ENCODE measurements at places on chromosomes 6 and 20.

DNA sequence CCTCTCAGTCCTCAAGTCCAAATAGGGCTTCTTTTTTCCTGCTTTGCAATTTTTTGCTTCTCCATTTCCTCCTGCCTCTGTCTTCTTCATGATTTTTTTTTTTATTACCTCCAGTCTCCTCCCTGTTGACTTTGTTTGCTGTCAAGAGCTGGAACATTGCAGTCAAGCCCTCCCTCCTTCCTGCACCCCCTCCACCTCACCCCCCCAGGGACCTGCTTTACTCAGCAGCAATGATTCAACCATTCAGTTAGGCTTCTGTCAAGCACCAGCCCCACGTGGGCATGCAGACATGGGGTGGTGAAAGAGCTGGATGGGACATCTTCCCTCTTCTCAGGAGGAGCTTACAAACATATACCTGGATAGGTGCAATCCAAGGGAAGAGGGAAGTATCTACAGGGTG is 142.4 kb downstream of the LRFN2 start:
- no peak for DNase-seq

DNA sequence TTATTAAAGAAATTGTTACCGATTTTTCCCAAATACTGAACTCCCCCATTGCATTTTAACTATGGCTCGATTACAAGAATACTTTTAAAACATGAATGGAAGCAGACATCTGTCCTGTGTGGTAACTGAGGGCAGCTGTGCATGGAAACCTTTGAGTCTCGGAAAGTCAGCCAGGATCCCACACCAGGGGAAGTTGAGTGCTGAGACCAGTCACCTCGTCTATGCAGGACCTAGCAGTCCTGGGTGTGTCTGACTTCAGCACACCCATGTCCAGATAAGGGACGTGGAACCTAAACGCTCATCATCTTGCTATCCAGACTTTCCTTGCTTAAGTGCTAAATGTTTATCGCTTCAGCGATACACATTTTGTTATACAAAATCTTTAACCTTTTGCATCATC is 6.1 kb downstream of the RIN2 start:
- DNase-seq, result no peak

DNA sequence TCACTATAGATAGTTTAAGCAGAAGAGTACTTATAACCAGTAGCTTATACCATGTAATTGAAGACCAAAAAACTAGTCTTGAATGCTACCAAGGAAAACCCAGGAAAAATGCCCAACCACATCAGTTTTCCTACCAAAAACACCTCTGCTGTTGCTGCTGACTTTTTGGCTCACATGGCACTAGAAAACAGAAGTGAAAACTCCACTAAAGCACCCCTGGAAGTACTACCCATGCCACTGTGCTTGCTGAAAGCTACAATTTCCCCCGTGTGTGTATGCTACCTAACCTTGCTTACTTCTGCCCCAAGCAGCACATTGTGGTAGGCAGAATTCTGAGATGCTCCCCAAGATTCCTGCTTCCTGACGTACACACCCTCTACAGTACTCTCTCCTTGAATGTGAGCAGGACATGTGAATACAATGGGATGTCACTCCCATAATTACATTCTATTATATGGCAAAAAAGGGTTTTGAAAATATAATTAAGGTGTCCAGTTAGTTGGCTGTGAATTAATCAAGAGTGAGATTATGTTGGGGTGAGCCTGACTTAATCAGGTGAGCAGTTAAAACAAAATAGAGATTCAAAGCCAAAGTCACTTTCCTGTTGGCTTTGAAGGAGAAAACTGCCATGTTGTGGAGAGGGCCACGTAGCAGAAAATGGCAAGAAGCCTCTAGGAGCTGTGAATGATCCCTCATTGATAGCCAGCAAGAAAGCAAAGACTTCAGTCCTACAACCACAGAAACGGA is 209.8 kb upstream of the MARCKS start:
- DNase-seq, result peak; percentile 65

GRCh38 chr6:135600086-135600702 is 102.7 kb upstream of the AHI1 start:
- no peak for DNase-seq

DNA sequence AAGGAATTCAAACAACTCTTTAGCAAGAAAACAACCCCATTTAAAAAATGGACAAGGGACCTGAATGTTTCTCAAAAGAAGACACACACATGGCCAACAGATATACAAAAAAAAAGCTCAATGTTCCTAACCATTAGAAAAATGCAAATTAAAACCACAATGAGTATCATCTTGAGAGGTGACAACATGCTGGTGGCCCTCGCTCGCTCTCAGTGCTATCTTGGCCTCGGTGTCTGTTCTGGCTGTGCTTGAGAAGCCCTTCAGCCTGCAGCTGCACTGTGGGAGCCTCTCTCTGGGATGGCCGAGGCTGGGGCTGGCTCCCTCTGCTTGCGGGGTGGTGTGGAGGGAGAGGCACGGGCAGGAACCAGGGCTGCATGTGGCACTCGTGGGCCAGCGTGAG is 13.4 kb downstream of the SPINT4 start:
- no peak for DNase-seq

GRCh38 chr6:166052837-166053236 is 114.8 kb downstream of the TBXT start:
- no peak for DNase-seq

GRCh38 chr6:17907406-17908229 is 79.8 kb downstream of the KIF13A start:
- no peak for DNase-seq

GRCh38 chr20:40562031-40562430 is 127.0 kb downstream of the MAFB start:
- DNase-seq, result no peak

DNA sequence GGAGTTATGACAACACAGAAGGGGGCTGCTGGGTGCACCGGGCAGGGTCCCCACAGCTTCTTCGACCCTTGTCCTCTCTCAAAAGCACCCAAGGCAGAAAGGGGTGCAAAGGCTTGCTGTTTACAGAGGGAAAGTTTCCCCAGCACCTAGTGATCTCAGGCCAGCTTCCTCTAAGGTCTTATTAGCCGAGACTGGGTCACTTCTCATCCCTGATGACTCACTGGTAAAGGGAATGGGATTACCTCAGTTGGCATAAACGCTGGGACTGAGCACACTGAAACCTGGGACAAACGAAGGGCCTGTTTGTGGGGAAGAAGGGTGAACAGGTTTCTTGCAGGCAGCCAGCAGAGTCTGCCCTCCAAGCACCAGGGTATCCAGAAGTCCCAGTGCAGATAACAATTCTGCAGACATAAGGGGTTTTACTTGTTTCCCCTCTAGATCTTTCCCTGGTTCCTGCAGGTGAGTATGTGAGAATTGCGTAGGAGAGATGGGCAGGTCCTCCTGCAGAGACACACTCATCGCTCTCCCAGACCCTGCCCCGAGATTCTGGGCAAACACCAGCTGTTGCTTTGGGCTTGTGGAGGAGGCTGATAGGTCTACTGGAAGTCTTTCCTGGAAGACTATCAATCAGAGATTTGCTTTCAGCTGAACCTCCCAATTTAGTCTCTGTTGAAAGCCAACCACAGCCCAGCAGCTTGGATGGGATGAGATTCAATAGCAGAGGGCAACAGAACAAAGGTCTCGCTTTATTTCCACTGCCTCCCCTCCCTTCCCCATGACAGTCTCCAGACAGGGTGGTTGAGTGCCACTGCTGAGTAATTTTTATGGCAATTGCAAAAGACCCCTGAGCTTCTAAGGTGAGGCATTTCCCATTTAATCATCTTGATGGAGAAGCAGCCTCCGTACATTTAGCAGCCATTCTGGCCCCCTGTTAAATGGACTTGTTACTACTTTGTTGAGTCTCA is 25.7 kb downstream of the KCNG1 start:
- DNase-seq, result no peak

DNA sequence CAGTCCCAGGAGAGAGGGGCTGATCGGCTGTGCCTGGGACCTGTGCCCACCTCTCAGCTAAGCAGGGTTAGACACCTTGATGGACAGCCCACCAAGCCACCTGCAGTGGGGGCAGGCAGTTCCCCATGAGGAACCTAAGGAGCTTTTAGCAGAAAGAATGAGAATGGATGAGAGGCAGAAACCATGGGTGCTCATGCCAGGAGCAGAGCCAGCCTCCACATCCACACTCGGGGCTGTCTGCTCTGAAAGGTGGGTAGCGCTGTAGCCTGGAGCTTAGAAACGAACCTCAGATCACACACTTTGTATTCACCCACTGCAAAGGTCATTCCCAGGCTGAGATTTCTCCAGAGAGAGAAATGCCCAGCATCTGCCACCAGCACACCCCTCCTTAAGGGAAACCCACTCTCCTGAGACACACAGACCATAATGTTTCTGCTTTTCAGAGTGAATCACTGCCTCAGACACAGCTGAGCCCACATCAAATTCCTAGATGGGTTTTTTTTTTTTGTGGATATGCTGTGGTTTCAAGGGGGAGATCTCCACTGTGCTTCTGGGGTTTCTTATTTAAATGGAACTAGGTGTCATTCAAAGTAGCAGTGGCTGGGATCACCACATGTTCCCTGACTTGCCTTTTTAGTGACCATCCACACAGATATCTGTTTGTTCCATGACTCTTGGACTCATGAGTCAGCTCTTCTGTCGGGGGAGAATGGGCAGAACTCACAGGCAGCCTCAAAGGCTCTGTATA is 218.9 kb downstream of the EYA2 start:
- DNase-seq, result no peak

- no peak for DNase-seq
These were observed 14.9 kb upstream of the DDO start for GRCh38 chr6:110430236-110430635.

GRCh38 chr6:42779521-42779920 is 2.3 kb upstream of the BICRAL start:
- no peak for DNase-seq

DNA sequence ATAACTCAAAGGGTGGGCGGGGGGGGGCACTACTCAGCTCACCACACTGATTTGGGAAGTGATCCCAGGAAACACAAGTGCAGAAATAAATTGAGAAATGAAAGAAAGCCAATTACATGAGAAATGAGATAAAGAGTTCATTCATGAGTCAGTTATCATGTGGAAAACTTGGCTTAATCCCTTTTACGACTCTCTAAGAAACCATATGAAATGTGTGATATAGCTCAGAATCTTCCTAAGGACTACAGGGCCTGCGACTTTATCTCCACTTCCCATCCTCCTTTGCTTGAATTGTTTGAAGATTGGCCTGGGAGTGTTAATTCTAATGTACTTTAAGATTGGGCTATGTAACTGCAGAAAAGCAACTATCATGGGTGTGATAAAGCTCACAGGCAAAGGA is 3.6 kb upstream of the BTN2A2 start:
- DNase-seq, result no peak

DNA sequence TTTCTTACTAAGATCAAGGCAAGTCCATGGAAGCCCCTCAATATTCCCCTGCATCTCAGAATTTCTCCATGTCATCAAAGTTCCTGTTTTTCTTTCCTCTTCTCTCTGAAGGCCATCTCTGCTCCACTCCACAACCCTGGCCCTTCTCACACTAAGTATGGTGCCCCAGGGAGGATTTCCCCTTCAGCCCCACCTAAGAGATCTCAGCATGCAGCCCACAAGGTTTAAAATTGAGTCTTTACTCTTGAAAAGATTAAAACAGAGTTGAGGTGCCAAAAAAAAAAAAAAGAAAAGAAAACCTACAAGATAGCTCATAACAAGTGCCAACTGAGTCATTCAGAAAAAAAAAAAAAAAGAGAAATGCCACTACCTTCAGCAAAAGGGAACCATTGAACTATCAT is 36.5 kb upstream of the TNFAIP3 start:
- DNase-seq, result no peak

- no peak for DNase-seq
These were observed 23.9 kb upstream of the VEGFA start for GRCh38 chr6:43746071-43746470.

GRCh38 chr6:56760842-56761241 is 118.2 kb upstream of the DST start:
- no peak for DNase-seq

DNA sequence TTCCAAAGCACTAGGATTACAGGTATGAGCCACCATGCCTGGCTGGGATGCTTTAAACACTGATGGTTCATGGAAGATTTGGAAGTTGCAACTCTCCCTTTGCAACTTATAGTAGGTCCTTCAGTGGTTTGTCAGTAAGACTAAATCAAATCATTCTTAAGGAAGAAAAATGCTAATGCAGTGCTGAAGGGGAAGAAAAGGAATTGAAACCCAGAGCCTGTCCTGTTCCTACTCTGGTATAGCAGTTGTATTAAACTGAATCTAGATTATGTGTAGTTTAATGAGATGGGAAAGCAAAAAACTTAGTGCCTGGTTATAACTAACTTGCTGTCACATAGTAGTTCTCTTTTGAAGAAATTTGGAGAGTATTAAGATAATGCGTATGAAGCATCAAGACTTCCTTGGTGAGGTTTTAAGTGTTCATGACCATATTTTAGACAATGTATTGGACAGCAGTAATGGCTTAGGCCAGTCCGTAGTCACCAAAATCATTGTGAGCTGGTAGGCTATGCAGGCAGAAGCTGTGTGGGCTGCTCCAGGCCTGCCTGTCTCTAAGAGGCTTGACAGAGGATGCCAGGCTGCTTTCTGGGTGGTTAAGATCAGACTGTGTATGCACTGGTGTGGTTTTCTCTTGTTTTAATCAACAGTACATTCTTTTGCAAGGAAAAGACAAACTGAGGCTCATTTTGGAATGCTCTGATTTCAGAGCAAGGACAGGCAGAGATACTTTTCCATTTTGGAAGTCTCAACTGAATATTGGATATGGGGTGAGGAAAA is 14.0 kb downstream of the PAQR8 start:
- no peak for DNase-seq

GRCh38 chr6:160795721-160796120 is 93.7 kb downstream of the PLG start:
- no peak for DNase-seq

- DNase-seq, result no peak
These were observed 58.3 kb upstream of the GNRH2 start for GRCh38 chr20:2984956-2985661.

DNA sequence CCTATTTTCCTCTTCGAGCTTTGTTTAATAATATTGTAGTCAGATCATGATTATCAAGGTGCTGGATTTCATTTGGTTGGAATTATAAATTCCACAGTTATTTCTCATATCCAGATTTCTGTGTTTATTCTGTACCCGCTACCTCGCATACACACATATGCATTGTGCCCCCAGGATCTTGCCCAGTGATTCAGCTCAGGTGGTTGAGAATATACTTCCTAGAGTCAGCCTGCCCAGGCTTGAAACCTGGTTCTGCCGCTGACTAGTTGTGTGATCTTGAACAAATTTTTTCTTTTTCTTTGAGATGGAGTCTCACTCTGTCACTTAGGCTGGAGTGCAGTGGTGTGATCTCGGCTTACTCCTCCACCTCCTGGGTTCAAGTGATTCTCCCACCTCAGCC is 14.7 kb downstream of the GINM1 start:
- no peak for DNase-seq

DNA sequence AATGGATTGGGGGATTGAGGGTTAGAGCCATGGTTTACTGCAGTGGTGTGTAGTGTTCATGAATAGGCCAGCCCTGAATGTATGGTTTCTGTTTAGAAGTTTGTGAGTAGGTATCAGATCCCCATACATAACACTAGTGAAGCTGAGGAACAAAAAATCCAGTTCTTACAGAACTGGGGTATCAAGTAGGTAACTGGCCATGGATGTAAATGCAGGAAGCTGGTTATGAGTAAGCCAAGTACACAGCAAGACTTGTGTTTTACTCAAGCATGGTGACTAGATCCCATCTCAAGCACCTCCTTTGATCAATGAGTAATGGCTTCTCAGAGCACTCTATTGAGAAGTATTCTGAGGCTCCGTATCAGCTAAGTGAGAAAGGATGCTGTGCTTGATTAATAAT is 613.7 kb upstream of the FLRT3 start:
- DNase-seq, result no peak

- DNase-seq, result no peak
These were observed 148.9 kb downstream of the TMEM200A start for GRCh38 chr6:130514712-130515111.

GRCh38 chr6:3457710-3458602 is 1.1 kb upstream of the SLC22A23 start:
- DNase-seq, result no peak

Measured in OCI-LY7 (cell line).